GM12878 (cell line): ENCODE measurements at places on chromosomes 12 and 14.

- DNase-seq: no peak
These were observed 2.4 kb downstream of the BTG1 start for GRCh38 chr12:92143258-92143657.

- no peak for DNase-seq
These were observed 140.7 kb downstream of the DPF3 start for GRCh38 chr14:72753044-72753710.

DNA sequence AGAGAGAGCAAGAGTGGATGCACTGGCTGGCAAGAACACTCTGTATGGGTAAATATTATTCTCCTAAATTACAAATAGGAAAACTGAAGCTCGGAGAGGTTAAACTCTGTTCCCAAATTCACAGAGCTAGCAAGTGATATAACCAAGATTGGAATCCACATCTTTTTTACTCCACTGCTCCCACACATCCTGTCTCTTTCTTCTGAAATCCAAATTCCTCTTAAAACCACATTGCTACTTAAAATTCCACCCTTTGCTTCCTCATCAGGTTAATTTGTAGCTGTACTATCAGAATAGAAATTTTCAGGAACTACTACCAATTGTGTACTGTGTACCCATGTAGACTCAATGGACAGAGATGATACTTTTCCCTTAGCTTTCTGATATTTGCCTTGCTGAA is 74.4 kb downstream of the ARMH4 start:
- no peak for DNase-seq

- DNase-seq: no peak
These were observed 5.1 kb downstream of the HCAR1 start for GRCh38 chr12:122725452-122726079.

GRCh38 chr14:54369343-54369742 is 27.5 kb upstream of the CDKN3 start:
- DNase-seq: no peak

DNA sequence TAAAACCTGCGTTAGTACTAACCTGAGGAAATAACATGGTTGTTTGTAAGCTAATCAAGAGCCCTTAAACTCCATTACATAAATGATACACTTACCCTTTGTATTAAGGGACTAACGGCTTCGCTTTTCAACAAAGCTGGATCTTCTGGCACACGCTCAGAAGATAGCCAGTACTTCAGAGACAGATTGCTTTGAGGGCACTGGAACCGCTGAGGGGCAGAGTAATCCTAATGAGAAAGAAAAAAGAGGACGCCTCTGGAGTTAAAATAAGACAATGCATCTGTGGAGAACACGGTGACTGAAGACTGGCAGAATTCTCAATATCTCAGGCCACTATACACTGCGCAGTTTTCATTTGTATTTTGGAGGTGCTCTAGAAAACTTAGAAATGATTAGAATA is 1.5 kb upstream of the KTN1 start:
- DNase-seq: no peak

GRCh38 chr12:68148261-68148951 is 11.1 kb downstream of the IFNG start:
- no peak for DNase-seq

DNA sequence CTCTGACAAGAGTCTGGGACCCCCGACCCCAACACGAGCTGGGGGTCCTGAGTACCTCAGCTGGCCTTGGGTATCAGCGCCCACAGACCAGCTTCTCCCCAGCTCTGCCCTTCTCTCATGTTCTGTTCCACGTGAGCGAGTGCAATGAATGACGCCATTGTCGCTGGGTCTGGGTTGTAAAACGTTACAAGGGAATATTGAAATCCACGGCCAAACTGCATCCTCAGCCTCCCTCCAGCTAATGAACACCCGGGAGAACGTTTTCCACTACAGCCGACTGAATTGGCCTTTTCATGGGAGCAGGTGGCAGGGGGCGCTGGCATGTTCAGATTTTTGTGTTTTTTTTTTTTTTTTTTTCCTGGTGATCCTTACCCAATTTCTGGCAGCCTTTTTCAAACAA is 34.7 kb downstream of the TBX5 start:
- no peak for DNase-seq

DNA sequence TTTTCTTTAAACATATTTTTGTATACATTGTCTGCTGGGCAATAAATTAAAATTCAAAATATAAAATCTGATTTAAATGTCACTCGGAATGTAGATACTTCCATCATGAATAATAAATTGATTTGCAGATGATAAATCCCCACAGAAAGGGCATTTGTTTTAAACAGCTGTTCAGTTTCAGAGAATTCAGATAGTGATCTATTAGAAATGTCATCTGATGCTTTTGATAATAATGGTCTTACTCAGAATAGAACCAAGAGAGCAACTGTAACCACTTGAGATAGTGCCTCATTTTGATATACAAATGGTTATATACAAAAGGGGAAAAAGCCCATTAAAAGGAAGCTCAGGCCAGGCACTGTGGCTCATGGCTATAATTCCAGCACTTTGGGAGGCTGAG is 43.4 kb downstream of the CDK17 start:
- DNase-seq: no peak

DNA sequence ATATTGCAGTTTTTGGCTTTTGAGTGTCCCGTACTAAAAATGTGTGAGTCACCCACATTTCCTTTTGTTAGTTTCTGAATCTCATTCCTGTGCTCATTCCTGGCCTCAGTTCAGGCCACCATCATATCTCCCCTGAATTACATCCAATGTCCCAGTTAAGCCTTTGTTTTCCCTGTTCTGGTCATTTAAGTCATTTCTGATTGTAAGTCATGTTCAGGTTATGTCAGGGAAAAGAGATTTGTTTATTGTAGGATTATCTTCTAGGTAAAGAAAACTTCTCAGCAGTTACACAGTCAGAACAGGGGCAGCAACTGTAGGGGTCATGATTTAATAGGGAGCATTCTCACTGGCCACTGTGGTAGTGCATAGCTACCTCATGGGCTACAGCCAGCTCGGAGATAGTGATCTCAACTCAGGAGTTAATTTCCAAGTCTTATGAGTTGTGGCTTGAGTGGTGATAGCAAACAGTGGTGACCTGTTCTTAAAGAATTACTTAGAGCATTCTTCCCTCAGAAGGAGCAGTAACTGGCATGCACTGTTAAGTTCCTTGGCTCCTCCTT is 6.7 kb downstream of the DDX47 start:
- no peak for DNase-seq

- no peak for DNase-seq
These were observed 2.7 kb downstream of the C2CD5 start for GRCh38 chr12:22541496-22542155.

DNA sequence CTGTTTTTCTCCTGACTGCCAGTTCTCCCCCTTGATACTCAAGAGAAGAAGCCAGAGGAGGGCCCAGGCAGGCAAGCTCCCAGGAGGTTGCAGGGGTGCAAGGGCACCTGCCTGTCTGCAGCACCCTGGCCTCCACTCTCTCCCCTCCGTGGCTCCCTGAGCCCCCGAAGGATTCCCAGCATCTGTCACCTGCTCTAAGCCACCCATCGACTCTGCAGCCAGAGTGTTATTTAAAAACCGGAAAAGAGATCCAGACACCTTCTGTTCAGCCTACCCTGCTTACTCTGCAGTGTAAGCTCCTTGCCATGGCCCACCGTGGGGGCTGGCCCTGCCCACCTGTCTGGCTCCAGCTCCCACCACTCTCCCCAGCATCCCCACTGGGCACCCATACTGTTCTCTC is 121.4 kb downstream of the KSR2 start:
- no peak for DNase-seq

DNA sequence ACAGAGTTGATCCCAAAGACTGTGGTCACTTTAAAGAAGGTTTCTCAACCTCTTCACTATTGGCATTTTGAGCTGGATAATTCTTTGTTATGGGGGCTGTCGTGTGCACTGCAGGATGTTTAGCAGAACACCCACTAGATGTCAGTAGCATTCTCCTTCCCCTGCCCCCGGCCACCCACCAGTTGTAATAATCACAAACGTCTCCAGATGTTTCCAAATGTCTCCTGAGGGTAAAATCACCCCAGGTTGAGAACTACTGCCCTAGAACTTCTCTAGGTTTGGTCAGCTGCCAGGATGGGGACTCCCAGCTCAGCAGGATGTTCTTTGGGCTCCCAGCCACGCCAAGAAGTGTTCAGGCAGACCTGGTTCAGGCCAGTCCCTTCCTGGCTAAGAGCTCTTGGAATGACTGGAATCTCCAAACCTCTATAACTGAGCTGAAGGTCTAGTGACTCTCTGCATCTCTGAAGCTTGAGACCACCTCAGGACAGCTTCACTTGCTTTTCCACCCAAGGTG is 12.5 kb upstream of the AJUBA start:
- no peak for DNase-seq

GRCh38 chr12:22662356-22662755 is 37.4 kb downstream of the ETNK1 start:
- DNase-seq: no peak
